ENCODE measurements at places on chromosomes 2 and 18. TPM values are rescaled to one million over a fixed set of nuclear protein-coding genes. Genes with fewer than 3 reads are reported as not detected.

DNA sequence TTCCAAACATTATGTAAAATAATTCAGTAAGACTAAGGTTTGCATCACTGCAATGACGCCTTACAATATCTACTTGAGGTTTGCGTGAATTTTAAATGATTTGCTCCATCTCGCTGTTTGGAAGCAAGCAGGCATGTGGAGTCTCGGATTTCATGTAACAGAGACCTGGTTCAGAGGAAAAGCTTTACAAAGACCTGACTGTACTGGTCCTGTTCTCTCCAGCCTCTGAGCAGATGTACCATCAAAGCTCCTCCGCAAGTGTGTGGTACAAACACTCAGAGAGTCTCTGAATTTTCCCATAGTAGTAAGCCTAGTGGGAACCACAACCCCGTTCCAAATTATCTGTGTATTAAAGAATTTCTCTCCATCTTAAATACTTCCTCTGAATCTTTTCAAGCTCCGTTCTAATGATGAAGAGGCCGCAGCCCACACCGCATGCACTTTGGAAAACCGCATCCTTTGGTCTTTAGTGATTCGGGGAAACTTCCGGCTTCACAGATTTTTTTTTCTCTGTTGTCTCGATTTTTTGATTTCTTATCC is 728.1 kb upstream of the SOX11 start:
- DNase-seq: no peak

DNA sequence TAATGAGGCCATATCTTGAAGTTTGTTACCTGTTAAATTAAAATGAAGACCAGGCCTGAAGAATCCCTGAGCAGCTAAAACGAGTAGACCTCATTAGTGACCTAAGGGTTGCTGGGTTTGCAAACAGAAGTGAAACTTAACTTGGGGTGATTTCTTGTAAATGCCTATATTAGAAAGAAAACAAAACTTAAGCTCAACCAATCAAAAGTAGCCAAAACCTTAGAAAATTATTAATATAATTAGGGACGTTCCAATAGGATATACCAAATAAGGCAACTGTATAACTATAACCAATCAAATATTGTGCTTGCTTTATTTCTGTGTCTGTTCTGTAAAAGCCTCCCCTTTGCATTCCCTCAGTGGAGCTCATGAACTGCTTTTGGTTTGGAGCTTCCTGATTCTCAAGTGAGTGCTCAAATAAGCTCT is 137.9 kb upstream of the VRK2 start:
- no peak for DNase-seq

DNA sequence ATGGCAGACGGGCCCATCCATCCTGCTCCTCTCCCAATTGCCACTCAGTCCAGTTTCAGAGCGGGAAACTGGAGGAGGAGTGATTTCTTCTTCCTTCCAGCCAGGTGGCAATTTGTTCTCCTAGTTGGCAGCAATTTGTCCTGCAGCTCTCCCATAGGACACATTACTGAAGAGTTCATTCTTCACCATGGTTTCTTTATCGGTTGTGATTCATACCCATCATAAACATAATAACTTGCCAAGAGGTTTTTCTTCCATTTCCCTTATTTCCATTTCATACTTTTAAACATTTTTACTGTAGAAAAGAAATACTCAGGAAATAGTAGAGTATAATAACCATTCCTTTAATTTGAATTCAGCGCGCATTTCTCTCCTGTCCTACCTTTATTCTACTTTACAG is 377.9 kb upstream of the RAB12 start:
- no peak for DNase-seq

DNA sequence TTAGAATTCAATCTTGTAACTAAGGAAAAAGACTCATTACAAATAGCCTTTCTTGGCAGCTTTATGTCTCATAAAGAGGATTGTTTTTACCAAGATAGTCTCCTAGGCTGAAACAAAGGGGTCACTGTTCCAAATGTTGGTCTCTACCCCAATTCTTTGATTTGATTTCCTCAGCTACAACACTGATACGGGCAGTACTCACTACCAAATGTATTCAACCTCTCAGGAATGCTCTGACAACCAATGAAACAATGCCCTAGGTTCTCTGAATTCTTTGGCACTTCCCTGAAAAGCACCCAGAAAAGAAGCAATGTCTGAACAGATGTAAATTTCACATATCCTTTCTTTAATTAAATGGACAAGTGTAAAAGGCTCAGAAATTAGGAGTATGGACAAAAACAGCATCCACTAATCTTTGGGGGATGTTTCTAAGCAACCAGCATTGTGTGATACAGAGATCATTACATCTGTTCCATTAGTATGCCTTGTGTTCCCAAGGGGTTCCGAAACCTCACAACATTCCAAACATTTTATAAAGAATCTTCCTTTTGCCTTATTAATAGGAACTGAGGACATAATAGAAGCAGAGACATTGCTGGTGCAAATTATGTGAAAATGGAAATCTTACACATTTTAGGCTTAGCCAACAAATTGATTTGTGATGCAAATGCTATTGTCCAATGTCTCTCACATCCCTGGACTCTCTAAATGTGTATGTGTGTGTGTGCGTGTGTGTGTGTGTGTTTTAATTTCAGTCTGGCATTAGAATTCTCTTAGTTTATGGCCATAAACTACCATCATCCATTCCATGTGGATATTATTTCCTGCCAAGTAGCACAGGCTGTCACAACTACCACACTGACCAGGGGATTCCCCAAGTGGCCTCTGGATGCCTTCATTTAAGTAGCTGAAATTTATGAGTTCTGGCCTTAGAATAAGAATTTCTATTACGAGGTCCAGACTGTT is 276.0 kb downstream of the MTX2 start:
- DNase-seq: no peak

DNA sequence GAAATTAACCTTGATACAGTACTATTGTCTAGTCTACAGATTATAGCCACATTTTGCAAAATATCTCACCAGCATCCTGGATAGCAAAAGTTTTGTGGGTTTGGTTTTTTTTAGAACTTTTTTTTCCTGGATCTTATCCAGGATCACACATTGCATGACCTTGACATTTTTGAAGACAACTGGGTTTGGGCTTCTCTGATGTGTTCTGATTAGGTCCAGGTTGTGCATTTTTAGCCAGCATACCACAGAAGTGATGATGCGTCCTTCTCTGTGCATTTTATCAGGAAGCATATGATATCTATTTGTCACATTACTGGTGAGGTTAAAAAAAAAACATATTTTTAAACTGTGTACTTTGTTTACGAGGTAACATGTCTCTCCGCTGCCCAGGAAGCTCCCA is 221.0 kb upstream of the OSR1 start:
- no peak for DNase-seq

GRCh38 chr2:134375935-134376334 is 122.1 kb downstream of the MGAT5 start:
- peak; percentile 68 for DNase-seq

DNA sequence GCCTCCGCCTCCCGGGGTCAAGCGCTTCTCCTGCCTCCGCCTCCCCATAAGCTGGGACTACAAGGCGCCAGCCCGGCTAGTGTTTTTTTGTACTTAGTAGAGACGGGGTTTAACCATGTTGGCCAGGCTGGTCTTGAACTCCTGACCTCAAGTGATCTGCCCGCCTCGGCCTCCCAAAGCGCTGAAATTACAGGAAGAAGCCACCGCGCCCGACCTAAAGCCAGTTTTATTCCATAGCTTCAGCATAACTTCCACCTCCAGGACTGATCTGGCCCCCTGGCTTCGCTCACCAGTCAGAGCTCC is 783 bp upstream of the TXNL4A start:
- DNase-seq: no peak

DNA sequence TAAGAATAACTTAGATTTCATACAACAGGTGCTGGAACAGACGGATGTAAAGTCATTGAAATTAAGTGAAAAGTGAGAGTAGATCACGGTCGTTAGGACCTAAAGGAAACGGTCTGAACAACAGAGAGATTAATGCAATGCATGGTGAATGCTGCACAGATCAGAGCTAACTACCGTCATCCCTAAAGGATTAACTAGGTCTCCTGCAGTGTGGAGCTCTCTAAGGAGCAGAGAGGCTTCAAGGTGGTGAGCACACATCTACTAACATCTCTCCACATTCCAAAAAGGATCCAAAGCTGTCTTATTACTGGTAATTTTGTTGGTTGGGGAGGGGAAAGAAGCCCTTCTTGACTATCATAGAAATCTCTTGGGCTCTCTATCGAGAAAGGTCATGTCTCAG is 75.3 kb downstream of the CABYR start:
- no peak for DNase-seq

DNA sequence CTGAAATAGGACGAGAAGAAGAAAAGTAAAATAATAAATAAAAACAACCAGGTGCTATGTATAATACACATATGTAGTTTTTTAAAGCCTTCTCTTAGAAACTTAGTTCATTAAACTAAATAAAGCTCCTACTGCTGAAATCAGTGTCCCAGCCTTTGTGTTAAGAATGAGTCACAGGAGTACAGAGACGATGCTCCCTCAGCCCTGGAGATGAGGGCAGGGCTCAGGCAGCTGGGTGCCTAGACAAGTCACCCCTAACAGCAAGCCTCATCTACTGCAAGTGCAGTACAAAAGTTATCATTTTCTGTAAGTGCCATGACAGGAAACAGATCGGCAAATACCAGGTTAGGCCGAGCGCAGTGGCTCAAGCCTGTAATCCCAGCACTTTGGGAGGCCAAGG is 18.2 kb downstream of the KIDINS220 start:
- DNase-seq: no peak

GRCh38 chr2:47751856-47752414 is 31.0 kb upstream of the MSH6 start:
- no peak for DNase-seq

DNA sequence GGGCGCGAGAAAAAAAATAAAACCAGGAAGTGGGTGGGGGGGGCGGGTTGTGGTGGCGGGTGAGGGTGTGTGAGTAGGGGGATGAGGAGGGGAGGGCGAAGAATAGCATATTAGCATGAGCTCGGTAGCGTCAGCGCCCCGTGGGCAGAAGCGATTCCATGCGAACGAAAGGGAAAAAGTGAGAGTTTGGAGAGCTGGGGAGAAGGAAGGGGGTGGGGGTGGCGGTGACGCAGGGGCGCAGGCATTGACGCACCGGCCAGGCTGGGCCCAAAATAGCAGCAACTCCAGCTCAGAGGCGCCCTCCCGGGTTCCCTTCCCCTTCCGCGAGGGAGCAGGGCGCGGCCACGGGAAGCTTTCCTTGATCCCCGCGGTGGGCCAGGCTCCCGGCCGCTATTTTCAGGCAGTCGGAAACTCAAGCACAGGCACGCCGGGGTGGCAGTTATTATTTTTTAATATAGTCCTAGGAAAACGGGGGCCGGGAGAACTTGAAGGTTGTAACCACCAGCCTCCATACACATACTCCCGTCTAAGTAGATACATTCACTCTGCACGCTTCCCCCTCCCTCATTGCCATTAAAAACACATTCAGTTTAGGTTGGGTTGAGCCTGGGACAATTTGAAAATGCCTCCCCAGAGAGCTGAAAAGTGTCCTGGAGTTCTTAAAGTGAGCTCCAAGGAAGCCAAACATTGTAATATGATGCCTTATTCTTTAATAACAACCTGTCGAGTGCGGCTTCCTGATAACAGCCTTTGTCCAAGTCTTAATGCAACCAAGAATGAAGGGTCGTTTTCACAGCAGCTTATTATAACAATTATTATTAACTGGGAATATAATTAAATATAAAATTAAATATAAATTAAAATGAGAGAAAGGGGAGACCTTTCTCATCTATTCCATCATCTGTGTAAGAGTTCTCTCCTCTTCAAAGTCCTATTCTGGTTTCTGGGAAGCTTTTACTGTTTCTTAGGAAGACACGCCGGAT is 2.3 kb upstream of the NR4A2 start:
- DNase-seq: peak; percentile 84

- DNase-seq: no peak
These were observed 91.0 kb upstream of the KCNH7 start for GRCh38 chr2:162929571-162929970.

DNA sequence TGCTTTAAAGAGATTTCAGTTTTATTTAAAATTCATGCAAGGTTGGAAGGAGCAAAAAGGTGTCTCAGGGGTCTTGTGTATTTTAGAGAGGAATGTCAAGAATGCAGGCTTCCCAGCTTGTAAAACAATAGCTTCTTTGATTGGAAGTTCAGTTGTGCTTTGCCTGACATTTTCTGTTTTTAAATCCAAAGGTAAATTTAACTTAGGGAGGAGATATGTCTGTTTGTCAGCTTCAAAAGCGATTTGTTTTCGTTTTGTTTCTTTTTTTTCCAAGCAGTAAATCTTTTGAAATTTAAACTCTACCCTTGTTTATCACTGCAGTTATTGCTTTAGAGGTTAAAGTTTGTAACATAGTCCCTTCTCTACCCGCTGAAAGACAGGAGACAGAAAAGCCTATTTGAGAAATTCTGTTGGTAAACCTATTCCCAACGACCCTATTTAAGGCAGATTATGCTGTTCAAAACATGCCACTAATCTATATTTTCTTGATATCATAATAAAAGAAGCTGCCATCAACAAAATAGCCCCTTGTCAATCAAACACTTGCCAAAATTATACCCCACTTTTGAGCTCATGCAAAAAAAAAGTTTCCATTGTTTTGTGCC is 639.6 kb downstream of the IRS1 start:
- no peak for DNase-seq

GRCh38 chr2:25089605-25090315 is 47.9 kb downstream of the EFR3B start:
- DNase-seq: no peak

Gene C2orf80
- not detected for total RNA-seq

Gene KATNAL2
- 1.2 TPM for total RNA-seq

Gene SP9
- not detected for total RNA-seq

Gene RGPD3
- 0.12 TPM for total RNA-seq

Gene ASB1
- total RNA-seq: 15.3 TPM

Gene SIX3
- 0.34 TPM for total RNA-seq

Gene TLX2
- not detected for total RNA-seq

Gene TTC32
- 6.6 TPM for total RNA-seq

Gene NAPG
- 21.2 TPM for total RNA-seq

Data from pancreas (tissue), 10 donors.